ENCODE measurements at places on chromosomes 12 and 14.

GRCh38 chr12:110705309-110705708 lies 16.4 kb upstream of the HVCN1 start:
- DNase-seq = no peak

- no peak for DNase-seq
Observed at GRCh38 chr14:45486599-45486998, 233.6 kb upstream of the MIS18BP1 start.

- no peak for DNase-seq
Observed at GRCh38 chr12:101521136-101521535, 46.0 kb downstream of the SPIC start.

DNA sequence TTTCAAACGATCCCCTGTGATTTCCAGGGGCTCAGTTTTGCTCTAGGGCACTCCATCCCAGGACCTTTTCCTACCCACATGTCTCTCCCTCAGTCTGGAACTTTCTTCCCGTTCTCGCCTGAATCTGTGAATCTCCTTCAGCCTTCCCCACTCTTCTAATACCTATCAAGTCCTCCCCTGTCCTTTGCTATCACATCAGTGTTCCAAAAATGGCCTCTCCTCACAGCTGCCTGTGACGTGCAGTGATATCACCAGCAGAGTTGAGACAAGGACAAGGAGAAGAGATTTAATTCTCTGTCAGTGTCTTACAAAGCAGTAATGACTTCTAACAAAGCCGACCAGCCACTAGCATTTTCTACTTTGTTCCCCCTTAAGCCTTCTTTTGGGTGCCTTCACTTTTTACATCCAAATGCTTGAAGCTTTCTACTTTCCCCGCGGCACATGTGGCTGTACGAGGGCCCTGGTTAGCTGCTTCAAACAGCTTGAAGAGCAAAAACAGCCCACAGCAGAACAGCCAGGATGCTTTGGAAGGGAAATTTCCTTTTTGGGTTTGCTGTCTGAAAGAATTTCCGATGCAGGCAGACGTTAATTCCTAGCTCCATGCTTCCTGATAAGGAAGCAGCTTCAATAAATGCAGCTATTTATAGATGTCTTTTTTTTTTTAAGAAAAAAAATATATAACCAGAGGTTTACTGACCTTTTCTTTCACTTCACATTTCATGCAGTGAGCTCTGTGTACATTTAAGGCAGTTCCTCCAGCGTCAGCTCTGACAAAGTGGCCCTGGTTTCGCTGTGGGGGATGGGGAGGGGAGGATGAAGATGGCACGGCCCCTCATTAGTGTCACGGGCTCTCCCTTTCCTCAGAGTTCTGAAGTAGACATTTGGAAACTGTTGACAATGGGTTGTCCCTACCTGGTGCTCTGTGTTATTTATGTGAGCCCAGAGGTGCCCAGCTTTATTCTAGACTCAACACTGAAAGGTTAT lies 109.3 kb downstream of the ETV6 start:
- no peak for DNase-seq

DNA sequence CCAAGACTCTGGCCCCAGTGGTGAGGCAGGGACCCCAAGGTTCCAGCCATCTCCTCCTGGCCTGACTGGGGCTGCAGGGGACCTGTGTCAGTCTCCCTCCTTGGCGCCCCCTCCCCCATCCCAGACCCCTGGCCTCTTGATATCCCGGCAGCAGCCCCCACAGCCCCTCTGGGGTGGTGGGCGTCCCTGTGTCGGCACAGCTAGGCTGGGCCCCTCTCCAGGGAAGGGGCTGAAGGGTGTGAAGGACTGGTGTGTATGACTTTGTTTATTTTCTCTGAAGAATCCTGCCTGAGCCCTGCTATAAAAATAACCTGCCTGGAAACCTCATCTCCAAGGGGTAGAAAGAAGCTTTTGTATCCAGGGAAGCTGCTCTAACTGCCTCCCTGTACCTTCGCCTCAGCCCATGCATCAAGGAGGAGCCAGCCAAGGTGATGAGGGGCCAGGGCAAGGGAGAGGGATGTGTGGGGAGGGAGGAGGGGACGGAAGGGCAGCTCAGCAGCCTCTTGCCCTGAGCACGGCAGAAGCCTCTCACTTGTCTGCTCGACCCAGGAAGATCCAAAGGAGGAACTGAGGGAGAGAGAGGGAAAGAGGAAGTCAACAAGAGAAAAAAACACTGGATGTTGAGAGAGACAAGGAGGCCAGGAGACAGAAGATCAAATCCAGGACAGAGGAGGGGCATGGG lies 25.4 kb upstream of the COL2A1 start:
- DNase-seq = no peak

- DNase-seq = no peak
Observed at GRCh38 chr14:102659797-102660196, 67.3 kb downstream of the RCOR1 start.

DNA sequence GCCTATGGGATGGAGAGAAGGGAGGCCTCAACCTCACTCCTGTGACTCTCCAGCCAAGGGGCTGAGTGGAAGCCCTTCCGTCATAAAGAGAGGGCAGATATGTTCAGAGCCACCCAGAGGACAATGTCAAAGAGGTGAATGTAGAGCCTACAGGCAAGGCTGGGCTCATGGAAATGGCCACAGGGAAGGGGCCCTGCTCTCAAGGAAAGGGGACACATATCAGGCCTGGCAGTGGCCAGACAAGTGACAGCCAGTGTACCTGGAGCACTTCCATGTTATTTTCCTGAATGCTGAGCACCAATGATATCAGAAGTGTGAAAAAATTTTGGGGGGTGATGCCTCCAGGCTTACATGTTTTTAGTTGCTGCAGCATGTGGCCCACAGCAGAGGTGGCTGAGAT lies 36.6 kb upstream of the DDX11 start:
- no peak for DNase-seq

DNA sequence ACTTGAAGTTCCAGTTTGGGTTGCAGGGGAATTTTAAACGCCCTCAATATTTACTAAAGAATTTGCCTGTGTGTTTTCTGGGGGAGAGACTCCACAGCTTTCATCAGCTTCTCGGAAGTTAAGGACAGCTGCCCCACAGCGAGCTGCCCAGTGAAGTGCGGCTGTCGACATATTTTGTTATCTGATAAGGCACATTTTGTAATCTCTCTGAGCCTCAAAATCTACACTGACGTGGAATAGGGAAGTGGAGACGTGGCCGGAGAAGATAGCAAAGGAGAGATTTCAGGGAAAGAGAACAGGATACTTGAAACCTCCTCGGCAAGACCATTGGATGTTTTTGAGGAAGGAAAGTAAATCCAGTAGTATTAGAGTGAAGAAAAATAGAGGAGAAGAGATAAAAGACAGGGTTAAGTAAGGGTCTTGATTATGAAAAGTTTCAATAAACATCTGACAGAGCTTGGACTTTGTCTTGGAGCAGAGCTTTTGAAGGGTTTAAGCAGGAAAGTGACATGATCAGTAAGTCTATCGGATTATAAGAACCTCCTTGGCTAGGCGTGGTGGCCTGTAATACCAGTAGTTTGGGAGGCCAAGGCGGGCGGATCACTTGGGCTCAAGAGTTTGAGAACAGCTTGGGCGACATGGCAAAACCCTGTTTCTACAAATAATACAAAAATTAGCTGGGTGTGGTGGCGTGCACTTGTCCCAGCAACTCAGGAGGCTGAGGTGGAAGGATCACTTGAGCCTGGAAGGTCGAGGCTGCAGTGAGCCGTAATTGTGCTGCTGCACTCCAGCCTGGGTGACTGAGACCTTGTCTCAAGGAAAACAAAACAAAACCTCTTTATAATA lies 1.1 kb downstream of the POLR3B start:
- DNase-seq = no peak

- no peak for DNase-seq
Observed at GRCh38 chr12:14256121-14256520, 109.4 kb upstream of the ATF7IP start.

- DNase-seq = no peak
Observed at GRCh38 chr14:71931492-71932228, 569 bp upstream of the RGS6 start.

- no peak for DNase-seq
Observed at GRCh38 chr14:52640137-52640536, 55.2 kb downstream of the ERO1A start.

- DNase-seq = no peak
Observed at GRCh38 chr12:96233939-96234461, 39.8 kb downstream of the ELK3 start.

GRCh38 chr14:56002342-56002741 lies 115.9 kb upstream of the PELI2 start:
- no peak for DNase-seq

DNA sequence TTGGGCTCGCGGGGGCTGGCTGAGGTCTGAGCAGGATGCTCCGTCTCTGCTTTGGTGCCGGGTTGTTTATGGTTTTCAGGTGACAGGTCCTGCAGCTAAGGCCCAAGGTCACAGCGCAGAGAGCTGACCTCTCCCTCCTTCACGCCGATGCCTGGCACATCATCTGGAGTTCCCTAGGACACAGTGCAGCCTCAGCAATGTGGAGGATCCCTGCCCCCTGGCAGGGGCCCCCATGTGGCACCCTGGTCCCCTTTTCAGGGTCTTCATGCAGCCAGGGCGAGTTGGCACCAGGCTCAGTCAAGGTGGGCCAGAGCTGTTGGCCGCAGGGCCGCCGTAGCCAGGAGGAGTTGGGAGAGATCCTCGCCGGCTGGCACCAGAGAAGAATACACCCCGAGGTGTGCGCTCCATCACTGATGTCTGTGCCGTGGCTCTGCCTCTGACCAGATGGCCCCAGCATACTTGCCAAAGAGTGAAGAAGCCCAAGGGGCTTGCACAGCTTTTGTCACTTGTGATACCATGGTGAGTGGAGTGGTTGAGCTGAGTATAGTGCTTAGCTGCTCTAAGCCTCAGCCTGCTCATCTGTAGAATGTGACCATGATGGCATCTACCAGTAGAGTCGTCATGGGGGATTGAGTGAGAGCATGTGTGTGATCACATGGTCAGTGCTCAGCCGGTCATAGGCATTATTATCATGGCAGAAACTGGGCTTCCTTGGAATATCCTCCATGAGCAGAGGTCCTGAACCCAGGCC lies 11.0 kb downstream of the TPCN1 start:
- DNase-seq = no peak

GRCh38 chr14:30272848-30273832 lies 285.8 kb upstream of the G2E3 start:
- DNase-seq = no peak

- DNase-seq = no peak
Observed at GRCh38 chr14:21476523-21476924, 235 bp downstream of the RAB2B start.

GRCh38 chr12:25207411-25207810 lies 12.4 kb downstream of the ETFRF1 start:
- DNase-seq = no peak

GRCh38 chr12:16350682-16351081 lies 3.2 kb downstream of the MGST1 start:
- no peak for DNase-seq

GRCh38 chr14:57883061-57883460 lies 17.2 kb upstream of the SLC35F4 start:
- DNase-seq = no peak

GRCh38 chr12:109706747-109707469 lies 6.7 kb upstream of the FAM222A start:
- DNase-seq = no peak

DNA sequence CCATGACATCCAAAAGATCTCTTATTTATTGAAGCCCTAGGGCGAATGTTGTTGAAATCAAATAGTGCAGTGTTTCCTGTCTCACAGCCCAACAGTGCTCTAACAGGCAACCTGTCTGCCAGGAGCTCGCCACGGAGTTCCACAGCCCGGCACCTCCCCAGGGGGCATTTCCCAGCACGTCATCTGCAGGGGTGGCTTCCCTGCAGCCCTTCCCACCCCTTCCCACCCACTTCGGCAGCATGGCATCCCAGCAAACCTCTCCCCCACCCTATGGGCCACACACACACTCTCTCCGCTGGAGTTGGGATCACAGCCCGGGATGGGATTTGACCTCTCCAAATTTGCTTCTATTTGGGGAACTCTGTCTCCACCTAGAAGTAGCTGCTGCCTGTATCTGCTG lies 62.7 kb upstream of the C14orf180 start:
- no peak for DNase-seq

DNA sequence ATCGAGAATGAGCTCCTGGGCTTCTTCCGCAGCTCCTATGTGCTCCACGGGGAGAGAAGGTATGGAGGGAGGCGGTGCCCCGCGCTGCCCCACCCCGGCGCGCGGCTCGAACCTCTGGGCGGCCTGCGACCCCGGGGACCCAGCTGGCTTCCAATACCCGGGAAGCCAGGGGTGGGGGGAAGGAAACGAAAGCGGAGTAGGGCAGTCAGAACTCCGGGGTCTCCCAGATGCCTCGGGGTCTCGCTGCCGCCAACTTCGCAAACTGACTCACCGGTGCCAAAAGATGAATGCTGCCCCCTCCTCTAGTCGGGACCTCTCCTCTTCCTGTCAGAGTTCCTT lies 1.3 kb downstream of the TRHDE start:
- no peak for DNase-seq

DNA sequence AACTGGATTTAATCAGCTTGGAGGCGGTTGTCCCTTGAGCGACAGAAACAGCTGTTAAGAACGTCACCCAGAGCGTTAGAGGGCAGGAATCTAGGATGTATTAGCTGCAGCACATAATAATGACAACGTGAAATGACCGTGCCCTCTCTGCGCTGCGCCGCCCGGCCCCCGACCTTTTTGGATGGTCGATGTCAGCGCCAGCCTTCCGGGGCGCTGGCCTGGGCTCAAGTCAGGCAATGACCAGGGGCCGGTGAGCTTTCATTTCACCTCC lies 427 bp upstream of the TMEM120B start:
- DNase-seq = no peak

DNA sequence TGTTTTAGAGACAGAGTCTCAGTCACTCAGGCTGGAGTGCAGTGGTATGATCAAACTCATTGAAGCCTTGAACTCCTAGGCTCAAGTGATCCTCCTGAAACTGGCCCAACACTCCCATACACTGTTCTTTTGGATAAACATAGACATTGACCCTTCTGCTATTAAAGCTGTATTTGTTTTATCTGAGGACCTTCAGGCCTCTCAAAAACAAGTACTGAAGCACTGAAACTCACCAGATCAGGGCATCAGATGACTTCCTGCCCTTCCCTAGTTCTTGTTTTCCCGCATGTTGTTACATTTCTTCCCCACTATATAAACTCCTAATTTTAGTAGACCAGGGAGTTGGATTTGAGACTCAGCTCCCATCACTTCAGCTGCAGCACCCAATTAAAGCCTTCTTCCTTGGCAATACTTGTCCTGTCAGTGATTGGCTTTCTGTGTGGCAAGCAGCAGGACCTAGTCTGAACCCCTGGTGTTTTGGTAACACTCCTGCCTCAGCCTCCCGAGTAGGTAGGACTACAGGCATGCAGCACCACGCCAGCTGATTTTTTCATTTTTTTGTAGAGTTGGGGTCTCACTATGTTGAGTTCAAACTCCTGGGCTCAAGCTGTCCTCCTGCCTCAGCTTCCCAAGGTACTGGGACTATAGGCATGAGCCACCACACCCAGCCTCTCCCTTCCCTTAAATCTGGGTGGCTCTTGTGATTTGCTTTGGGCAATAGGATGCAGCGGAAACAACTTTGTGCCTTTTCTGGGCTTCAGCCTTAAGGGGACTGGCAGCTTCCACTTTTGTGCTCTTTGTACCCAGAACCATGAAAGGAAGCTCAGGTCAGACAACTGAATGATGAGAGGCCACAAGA lies 12.5 kb upstream of the IFT81 start:
- peak; percentile 14 for DNase-seq
